GM12865 (cell line): ENCODE measurements at places on chromosomes 1 and 21.

DNA sequence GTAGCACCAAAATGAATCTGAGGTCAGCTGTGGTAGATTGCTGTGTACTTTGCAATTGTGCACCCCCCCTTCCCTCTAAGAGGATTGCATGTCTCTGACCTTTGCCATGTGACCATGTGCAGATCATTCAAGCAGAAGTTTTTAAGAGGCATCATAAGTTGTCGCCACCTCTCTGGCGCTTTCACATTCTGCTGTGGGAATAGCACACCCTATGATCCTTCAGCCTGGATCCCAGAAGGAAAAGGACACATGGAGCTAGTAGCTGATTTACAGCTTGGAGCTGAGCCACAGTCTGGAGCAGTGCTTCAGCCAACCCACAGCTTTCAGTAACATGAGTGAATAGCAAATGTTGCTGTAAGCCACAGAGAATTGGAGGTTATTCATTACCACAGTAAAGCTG is 158.5 kb downstream of the TSEN15 start:
- no peak for DNase-seq

DNA sequence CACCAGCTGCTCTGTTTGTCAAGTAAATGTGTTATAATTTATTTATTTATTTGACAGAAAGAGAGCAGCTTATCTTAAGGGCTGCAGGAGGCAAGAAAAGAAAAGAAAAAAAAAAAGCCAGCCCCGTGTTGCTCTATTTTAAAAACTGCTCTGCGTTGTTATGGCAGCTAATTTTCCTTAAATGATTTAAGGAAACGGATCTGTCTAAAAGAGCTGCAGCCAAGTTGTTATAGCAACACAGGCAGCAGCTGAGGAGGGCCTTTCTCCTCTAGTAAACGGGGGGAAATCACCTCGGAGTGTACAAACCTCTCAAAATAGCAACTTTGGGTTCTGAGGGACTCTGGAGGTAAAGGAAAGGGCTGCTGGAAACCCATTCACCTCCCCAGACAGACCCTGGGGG is 149.2 kb downstream of the BEND5 start:
- DNase-seq, result no peak

DNA sequence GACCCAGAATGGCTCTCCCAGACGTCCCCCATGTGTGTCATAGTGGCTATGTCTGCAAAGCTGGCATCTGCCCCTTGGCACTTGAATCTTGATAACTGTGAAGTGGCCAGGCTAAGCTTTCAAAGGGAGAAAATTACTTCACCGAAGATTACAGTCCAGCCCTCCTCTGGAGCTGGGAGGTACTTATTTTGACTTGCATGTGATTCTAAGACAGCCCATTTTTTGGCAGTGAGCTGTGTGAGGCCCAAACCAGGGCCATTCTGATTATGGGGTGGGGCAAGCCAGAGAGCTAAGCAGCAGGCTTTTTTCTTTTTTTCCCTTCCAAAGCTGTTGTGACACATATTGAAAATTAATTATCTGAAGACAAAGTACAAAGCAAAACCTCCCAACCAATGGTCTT is 42.1 kb upstream of the C8B start:
- DNase-seq, result no peak

DNA sequence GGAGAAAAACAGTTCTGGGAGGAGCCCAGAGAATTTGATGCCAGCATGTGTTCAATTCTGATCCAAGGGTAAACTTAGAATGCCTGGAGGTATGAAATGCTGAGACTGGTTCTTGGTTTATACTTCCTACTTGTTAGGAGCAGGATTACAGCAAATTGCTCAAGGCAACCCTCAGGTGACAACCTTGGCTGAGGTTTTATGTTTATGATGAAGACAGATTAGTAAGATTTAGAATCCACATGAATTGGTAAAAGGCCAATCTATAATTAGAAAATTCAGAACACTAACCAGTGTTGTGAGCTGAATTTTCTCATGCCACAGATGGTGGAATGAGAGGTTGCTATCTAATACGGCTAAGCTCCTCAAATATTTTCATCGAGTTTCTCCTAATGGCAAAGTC is 235.3 kb upstream of the NRIP1 start:
- no peak for DNase-seq

- peak; percentile 69 for DNase-seq
Observed at GRCh38 chr1:147669469-147670318, 630 bp downstream of the ACP6 start.

DNA sequence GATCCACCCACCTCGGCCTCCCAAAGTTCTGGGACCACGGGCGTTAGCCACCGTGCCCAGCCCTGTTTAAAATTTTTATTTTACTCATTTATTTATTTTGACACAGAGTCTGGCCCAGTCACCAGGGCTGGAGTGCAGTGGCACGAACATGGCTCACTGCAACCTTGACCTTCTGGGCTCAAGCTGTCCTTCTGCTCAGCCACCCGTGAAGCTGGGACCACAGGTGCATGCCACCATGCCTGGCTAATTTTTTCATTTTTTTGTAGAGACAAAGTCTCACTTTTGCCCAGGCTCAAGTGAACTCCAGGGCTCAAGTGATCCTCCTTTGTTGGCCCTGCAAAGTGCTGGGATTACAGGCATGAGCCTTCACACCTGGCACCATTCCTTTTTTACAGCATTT is 27.5 kb upstream of the DNAJC6 start:
- peak; percentile 66 for DNase-seq

DNA sequence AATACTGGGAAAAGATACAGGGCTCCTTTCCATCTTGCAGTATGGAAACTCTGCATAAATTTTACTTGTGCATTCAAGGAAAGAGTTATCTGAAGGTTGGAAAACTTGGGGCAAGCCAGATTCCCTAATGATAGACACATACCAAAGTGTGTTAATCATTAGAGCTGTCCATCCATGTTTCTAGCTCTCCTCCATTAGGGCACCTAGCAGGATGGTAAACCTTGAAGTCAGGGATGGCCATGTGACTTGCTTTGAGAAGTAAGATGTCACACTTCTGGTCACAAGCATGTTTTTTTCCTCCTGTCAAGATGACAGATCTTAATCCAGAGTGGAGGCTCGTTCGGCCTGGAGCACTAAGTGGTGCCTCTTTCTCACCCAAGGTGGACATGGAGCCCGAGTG is 241.9 kb upstream of the RUNX1 start:
- no peak for DNase-seq

GRCh38 chr1:236332092-236332758 is 50.5 kb upstream of the ERO1B start:
- no peak for DNase-seq

- DNase-seq, result no peak
Observed at GRCh38 chr1:180288940-180289339, 58.9 kb downstream of the LHX4 start.

DNA sequence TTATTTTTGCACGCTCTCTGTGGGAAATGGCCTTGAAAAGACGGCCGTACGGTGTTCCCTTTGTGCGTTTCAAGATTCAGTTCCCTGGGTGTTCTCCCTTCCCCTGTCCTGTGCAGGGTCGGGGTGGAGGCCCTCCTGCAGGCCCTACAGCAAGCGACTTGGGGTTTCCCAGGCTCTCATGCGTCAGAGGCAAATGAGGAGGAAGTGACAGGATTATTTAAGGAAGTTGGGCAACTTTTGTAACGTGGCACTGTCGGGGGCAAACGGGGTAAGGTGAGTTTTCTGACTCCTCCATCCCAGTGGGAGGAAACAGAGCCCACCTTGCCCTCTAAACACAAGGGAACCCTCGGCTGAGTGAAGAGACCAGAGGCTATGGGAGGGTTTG is 16.1 kb upstream of the AJAP1 start:
- no peak for DNase-seq

DNA sequence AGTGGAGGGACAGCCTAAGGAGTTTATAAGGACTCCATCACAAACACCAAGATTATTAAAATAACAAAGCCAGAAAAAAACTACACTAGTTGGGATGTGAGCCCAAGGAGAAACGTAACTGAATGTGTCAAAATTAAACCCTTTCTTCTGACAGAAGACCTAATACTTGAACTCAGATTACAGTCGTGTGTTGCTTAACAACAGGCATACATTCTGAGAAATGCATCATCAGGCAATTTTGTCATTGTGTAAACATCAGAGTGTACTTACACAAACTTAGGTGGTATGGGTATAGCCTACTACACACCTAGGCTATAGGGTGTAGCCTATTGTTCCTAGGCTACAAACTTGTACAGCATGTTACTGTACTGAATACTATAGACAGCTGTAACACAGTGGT is 23.4 kb downstream of the DSTYK start:
- DNase-seq, result no peak

GRCh38 chr1:67721650-67722291 is 36.8 kb downstream of the GADD45A start:
- peak; percentile 32 for DNase-seq

GRCh38 chr1:10507111-10507879 is 32.5 kb downstream of the PEX14 start:
- peak; percentile 83 for DNase-seq

DNA sequence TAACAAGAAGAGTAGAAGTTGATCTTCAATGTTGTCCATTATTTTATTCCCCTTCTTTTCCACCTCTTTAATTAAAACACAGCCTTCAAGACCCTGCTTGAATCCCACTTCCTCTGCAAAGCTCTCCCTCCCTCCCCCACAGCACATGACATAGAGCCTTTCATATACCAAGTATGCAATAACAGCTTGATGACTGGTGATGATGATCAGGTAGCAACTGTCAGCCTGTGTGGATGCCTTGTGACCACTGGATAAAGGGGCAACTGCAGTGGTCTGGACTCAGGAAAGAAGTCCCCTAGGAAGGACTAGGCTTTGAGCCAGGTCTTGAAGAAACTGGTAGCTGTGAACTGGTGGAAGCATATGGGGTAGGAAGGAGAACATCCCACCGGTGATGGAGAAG is 53.8 kb upstream of the PRDX6 start:
- no peak for DNase-seq

- DNase-seq, result no peak
Observed at GRCh38 chr1:231972111-231972445, 345.5 kb downstream of the DISC1 start.

- no peak for DNase-seq
Observed at GRCh38 chr21:35156293-35157278, 107.5 kb upstream of the RUNX1 start.

- DNase-seq, result no peak
Observed at GRCh38 chr1:18253093-18253492, 145.5 kb downstream of the IGSF21 start.

GRCh38 chr21:34684174-34684876 is 15.5 kb downstream of the CLIC6 start:
- no peak for DNase-seq

DNA sequence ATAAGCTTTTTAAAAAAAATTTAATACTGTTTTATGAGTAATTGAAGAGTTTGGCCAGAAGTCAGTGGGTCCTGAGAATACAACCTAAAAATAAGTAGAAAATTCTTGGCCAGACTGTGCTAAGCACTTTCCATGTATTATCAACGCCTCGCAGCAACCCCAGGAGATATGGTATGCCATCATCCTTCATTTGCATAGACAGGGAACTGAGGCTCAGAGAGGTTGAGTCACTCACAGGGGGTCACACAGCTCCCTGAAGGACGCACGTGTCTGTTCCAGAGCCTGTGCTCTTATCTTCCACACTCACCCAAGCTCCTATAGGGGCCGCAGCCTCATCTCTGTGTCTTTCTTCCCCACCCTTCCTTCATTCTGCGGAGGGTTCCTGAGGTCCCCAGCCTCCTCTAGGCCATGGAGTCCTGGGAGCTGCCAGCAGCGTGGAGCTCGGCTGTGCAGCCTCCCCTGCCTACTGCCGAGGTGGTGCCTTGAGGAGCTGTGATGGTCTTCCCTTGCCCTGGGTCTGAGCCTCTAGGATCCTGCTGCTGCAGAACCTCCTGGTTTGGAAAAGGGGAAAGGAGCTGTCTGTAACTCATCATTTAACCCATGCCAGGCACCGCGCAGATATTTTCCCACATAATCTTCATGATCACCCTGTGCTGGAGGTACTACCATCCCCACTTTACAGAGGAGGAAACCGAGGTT is 30.3 kb upstream of the ECE1 start:
- no peak for DNase-seq

DNA sequence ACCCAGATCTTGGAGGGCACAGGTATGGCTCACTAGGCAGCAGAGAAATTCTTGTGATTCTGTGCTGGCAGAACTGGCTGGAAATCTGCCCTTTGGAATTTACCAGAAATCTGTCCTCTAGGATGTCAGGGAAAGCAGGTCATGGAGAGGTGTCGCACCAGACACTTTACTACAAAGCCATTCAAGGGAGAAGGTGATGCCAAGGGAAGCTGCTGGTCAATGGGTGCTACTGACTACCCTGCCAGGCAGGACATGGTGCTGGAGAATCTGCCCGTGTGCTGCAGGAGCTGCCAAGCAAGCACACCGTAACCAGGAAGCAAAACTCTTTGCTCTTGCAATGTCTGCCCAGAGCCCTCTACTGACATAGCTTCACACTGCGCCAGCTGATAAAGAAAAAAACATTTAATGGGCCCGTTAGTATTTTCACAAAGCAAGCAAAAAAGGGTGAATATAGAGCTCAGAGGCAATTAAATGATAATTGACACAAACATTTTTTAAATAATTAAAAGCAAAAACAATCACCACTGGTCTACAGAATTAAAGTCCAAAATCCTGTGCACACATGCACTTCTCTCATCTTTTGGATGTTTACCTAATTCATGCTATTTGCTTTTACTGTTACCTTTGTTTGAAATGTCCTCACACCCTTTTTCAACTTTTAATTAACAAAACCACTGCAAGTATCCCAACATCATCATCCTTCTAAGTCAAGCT is 7.2 kb upstream of the FBXO28 start:
- DNase-seq, result peak; percentile 69

GRCh38 chr1:220896092-220896491 is 16.8 kb downstream of the HLX start:
- no peak for DNase-seq

GRCh38 chr1:166083887-166084286 is 82.9 kb downstream of the FAM78B start:
- DNase-seq, result peak; percentile 86

DNA sequence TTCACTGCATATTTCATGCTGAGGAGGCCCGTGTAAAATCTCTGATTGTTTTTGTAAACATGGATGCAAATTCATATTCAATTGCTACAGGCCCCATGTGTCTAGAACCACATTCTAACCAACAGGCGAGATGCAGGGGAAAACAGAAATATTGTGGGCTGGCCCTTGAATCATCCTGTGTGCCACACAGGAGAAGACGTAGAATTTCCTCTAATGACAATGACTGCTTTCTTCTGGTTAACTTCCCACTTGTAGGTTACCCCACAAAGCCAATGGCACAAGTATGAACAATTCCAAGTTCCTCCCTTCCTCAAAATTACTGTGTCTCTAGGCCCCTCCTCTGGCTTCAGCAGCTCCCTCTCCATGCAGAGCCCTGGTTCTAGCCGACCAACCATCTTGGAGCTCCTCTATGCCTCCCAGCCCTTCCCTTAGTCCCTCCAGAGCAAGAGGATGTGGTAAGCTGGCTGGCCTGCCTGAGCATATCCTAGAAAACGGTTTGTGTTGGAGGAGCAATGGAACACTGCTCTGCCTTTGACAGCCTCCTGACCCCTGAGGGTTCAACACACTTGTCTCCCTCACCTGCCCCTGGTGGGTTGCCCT is 205.2 kb downstream of the HS2ST1 start:
- peak; percentile 20 for DNase-seq

GRCh38 chr1:152520561-152521090 is 6.3 kb downstream of the CRCT1 start:
- DNase-seq, result no peak

GRCh38 chr1:156659661-156659987 is 17.6 kb downstream of the NES start:
- no peak for DNase-seq

- DNase-seq, result no peak
Observed at GRCh38 chr1:93001893-93002292, 40.6 kb upstream of the DIPK1A start.

GRCh38 chr1:213533125-213533524 is 454.6 kb upstream of the PROX1 start:
- peak; percentile 3 for DNase-seq

- DNase-seq, result no peak
Observed at GRCh38 chr1:11501491-11501897, 22.5 kb downstream of the DISP3 start.
